ENCODE measurements at places on chromosomes 11 and 22.

- DNase-seq: no peak
Observed at GRCh38 chr22:20149257-20150250, 1.3 kb downstream of the CCDC188 start.

DNA sequence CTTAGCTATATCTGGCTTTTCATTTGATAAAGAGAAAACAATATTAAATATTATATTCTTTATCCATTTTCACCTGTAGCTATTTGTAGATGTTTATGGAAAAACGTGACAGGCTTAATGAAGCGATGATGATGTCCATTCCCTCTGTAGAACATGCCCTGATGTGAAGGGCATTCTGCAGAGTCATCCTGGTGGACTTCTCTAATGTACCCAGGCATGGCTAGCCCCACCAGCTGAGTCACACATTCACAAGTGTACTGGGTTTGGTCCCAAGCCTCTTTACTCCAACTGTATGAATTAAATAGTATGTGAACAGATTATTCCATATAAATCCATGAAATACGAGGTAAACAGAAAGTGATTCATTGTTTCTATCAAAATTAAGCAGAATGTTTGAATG is 139.3 kb downstream of the CADM1 start:
- DNase-seq: no peak

- no peak for DNase-seq
Observed at GRCh38 chr11:86500500-86501140, 125.9 kb downstream of the CCDC81 start.

DNA sequence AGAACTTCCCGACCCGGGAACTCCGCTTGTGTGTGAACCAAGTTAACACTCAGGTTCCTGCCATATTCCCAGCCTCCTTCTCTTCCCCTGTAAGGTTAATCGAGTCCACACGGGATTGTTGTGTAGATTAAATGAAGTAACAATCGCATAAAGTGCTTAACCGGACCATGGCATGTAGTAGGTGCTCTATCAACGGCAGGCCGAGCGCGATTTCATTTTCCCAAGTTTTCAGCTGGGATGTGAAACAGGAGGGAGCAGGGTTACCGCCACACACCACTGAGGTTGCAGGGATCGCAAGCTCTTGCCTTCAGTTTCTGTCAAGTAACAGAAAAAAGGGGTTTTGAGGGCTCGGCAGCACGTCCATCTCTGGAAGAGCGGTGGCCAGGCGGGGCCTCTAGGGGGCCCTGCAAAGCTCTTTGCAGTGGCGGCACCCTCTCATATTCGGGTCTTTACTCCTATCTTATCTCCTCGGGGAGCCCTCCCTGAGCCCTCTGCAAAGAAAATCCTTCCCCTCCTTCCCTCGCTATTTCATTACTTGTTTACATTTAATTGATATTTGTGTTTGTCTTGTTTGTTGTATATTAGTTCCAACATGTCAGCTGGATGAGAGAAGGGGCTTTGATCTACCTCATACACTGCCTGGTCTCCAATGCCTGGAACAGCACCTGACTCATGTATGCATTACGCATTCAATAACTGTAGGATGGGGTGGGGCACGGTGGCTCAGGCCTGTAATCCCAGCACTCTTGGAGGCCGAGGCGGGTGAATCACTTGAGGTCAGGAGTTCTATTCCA is 816 bp upstream of the PLEKHA7 start:
- DNase-seq: no peak

DNA sequence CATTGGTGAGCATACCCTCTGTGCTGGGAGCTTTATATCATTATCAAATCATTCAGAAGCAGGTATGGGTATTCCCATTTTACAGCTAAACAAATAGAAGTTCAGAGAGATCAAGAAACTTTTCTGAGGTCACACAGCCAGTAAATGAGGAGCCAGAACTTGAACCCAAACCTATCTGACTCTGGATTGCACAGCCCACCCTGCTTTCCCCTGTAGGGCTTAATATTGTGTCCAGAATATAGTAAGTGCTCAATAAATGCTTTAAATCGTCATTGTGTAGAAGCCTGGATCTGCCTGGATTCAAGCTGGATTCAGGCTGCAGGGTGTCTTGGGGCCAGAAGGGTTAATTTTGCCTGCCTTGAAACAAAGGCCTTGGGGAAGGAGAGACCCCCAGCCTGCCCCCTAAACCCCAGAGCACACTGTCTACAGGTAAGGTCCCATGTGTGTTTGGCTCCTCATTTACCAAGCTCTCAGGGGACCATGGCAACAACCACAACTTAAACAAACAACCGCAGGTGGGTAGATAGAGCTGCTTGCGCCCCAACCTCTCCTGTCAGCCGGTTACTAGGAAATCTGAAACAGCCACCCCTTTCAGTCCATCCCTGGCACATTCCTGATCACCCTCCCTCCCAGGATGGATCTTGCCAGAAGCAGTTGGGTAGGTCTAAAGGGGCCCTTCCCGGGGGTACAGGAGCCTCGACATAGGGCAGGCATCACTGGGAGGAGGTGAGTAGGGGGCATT is 3.0 kb upstream of the SEC14L3 start:
- DNase-seq: no peak

DNA sequence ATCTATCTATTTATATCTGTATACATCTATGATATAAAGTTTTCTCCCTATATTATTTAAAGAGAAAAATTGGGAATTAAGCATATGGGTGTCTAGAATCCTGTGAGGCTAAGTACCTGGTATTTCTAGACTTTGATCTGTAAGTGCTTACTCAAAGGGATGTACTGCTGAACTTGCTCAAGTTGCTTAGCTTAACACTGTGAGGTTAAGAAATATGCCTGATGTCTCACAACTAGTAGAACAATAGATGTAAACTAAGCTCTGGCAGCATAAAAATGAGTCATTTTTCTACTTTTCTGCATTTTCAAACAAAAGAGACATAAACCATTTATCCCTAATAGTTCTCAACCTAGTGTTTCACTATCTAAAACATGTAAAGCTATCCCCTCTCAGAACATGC is 744.4 kb upstream of the ANO3 start:
- no peak for DNase-seq

DNA sequence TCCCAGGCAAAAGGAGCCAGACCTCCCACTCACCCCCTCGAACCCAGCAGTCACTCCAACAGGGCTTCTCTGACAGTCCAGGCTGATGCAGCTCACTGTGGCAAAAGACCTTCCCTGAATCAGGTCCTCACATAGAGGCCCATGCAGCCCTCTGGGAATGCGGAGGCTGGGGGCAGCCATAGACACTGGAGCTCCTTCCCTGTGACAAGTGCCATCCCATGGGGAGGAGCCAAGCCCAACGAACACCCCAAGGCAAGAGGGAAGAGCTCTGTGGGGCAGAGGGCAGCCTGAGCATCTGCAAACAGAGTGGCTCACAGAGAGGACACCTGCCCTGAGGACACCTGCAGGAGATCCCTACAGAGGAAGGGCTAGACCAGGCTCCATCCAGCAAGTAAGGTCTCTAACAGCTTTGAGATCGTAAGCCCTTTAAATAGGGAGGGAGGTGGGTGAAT is at the start of gene LINC01488:
Gene LINC01488 (plus strand): TSS at position 271 of the 452 bp plus-strand sequence.
- DNase-seq: no peak

DNA sequence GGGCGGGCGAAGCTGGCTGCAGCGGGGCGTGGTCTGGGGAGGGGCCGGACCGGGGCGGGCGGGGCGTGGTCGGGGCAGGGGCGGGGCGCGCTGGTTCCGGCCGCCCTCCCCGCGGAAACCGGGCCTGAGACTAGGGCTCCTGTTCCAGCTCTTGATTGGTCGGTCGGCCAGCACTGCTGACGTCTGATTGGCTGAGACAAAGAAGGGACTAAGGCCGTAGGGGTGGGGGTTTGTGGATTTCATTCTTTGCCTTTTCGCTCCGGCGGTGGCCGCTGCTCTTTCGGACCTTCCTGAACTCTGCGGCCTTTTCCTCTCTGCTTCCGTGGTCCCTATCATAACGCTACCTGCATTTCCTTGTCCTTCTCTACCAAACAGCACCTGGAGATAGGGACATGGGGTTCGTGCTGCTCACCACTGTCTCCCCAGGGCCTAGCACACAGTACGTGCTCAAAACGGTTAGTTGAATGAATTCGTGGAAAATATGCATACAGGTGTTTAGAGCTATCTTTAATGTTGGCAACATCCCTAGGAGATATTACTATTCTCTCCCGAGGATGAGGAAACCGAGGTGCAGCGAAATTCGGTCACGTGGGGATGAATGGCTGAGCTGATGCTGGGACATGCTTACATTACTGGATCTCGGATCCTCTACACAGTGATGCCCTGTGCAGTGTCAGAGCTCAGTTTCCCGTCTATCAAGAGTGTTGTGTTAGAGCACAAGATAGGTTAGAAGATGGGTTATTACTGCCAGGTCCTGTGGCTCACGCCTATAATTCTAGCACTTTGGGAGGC is 62.8 kb downstream of the NFAM1 start:
- DNase-seq: peak; percentile 62

DNA sequence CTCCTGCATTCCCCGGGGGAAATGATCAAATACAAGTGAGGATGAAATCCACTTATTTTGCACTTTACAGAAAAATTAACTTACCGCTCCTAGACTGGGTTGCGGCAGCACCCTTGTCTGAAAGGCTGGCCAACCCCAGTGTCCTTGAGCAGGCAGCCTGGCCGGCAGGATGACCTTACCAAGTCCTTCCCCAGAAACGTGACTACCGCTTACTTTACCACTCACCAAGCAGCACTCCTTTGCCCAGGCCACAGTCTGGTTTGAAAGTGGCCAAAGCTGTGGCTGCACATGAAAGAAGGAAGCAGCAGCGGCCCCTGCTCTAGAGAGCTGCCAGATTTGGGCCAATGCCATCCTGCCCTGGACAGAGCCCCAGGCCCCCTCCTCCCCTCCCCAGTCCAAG is 20.3 kb downstream of the MYH9 start:
- no peak for DNase-seq

- no peak for DNase-seq
Observed at GRCh38 chr11:103623933-103624332, 412.5 kb upstream of the DDI1 start.

- no peak for DNase-seq
Observed at GRCh38 chr22:29256606-29257325, 11.0 kb downstream of the RHBDD3 start.

Data from stimulated activated CD8-positive, alpha-beta memory T cell treated with anti-CD3 and anti-CD28 coated beads, Interleukin-7, amount 100 ng/mL, for 1 hour (primary cell).